ENCODE measurements at places on chromosomes 5 and 9. TPM values are rescaled to one million over a fixed set of nuclear protein-coding genes. Genes with fewer than 3 reads are reported as not detected.

MCC gene
- 1.9 TPM for total RNA-seq

TOMM5 gene
- total RNA-seq, result 112 TPM

PDZD2 gene
- 1.8 TPM for total RNA-seq

KIF20A gene
- 10.4 TPM for total RNA-seq

IFNK gene
- total RNA-seq, result not detected

TAF1L gene
- not detected for total RNA-seq

PCDHGA3 gene
- total RNA-seq, result 0.10 TPM

CNTLN gene
- 2.4 TPM for total RNA-seq

DNA sequence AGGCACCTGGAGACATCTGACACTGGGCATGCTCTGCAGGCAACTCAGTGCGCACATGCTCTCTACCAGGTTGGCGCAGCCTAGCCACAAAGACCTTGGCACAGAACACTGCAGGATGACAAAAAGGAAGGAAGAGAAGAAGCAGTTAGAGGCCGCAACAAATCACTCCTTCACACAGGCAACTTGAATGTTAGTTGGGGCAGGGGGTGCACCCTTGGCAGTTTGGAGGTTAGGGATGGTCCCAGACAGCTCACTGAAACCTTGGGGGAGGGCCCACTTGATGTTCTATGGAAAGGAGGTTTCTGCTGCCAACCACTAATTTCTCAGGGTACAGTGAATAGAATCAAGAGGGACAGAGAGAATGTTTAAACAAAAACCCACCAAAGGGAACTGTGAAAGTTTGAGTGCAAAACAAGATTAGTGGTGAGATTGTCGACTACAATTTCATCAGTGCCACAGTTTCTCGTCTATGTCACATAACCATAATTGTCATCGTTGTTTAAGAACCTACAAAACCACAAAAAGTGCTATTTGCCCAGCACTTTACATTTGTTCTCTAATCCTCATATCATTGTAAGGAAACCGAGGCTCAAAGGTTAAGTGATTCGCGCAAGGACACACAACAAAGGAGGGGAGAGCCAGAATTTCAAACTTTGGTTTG is 48.7 kb downstream of the FBXW11 start:
- no peaks in the 10 kb centered on the region for H3K36me3 ChIP-seq
- peaks cover 8% of the 10 kb centered on the region for H3K4me1 ChIP-seq
- no peak overlapping the region for H3K4me3 ChIP-seq
- no peak for DNase-seq
- H3K27me3 ChIP-seq, result no peaks in the 10 kb centered on the region

- H3K4me1 ChIP-seq, result no peaks in the 10 kb centered on the region
- peak; percentile 24 for DNase-seq
- H3K27ac ChIP-seq, result no peak overlapping the region
- no peaks in the 10 kb centered on the region for H3K36me3 ChIP-seq
- H3K4me3 ChIP-seq, result no peak overlapping the region
- H3K27me3 ChIP-seq, result no peaks in the 10 kb centered on the region
Measured at GRCh38 chr5:42057254-42057690, 132.2 kb downstream of the FBXO4 start.

- H3K36me3 ChIP-seq, result no peaks in the 10 kb centered on the region
- H3K27me3 ChIP-seq, result no peaks in the 10 kb centered on the region
- no peak overlapping the region for H3K27ac ChIP-seq
- H3K4me1 ChIP-seq, result no peaks in the 10 kb centered on the region
- DNase-seq, result no peak
- H3K4me3 ChIP-seq, result no peak overlapping the region
Measured at GRCh38 chr5:11467588-11467987, 436.7 kb downstream of the CTNND2 start.

GRCh38 chr5:111934511-111934910 is 177.5 kb upstream of the NREP start:
- no peak overlapping the region for H3K4me3 ChIP-seq
- H3K36me3 ChIP-seq, result no peaks in the 10 kb centered on the region
- no peak overlapping the region for H3K27ac ChIP-seq
- H3K4me1 ChIP-seq, result no peaks in the 10 kb centered on the region
- no peak for DNase-seq

DNA sequence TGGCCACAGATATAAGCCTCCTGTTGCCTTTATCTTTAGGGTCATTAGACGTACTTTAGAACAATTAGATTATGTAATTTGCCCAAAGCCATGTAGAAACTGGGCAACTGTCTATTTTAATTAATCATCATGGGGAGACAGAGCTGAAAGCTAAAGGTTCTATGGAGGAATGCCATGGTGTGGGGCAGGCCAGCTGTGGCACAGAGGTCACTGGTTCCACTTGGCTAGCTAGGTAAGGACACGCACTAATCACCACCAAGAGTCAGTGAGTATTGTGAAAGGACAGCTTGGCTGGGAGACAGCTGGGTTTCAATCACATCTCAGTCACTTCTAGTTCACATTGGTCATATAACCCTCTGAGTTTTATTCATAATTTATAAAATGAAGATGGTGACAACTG is 81.7 kb downstream of the HMHB1 start:
- DNase-seq, result no peak
- H3K36me3 ChIP-seq, result no peaks in the 10 kb centered on the region
- no peaks in the 10 kb centered on the region for H3K4me1 ChIP-seq
- no peak overlapping the region for H3K27ac ChIP-seq
- H3K4me3 ChIP-seq, result no peak overlapping the region

DNA sequence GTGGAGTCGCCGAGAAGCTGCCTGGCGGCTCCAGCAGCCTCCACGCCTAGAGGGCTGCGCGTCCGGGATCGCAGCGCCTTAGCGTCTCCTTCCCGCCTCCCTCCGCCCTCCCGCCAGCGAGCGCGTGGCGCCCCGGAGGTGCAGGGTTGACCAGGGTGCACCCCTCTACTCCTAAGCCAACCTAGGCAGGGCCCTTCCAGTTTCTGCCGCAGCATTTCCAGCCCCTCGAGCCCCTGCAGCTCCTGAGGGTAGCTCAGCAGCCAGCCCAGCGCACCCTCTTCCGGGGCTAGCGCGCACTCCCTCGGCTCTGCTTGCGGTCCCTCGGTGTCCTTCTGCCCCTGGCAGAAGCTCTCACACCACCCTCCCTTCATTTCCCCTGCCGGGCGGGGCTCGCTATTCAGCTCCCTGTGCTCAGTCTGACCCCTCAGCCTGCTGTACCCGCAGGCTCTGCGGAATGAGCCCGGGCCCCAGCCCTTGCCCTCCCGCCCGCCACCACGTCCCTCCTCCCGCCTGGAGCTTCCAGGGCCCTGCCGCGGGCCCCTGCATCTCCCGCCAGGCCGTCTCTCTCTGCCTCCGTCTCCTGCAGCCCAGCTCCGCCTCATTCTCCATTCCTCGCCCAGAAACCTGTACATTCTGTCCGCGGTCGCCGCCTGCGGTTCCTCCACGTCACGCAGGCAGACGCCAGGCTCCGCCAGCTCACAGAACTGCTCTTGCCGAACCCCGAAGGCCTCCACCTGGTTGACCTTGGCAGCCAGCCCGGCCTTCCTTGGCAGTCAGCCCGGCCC is 61.8 kb downstream of the SPATA31C2 start:
- H3K4me3 ChIP-seq, result peak overlapping the region; percentile 61
- no peaks in the 10 kb centered on the region for H3K36me3 ChIP-seq
- H3K27ac ChIP-seq, result peak overlapping the region; percentile 92
- no peaks in the 10 kb centered on the region for H3K4me1 ChIP-seq

GRCh38 chr9:114895521-114895991 is 34.8 kb downstream of the TNFSF8 start:
- H3K27me3 ChIP-seq, result no peaks in the 10 kb centered on the region
- DNase-seq, result no peak
- peaks cover 4% of the 10 kb centered on the region for H3K4me1 ChIP-seq
- no peak overlapping the region for H3K4me3 ChIP-seq

- H3K4me3 ChIP-seq, result no peak overlapping the region
- DNase-seq, result no peak
- H3K27ac ChIP-seq, result no peak overlapping the region
- no peaks in the 10 kb centered on the region for H3K36me3 ChIP-seq
- H3K27me3 ChIP-seq, result no peaks in the 10 kb centered on the region
- H3K4me1 ChIP-seq, result no peaks in the 10 kb centered on the region
Measured at GRCh38 chr9:22401671-22402070, 45.0 kb upstream of the DMRTA1 start.

DNA sequence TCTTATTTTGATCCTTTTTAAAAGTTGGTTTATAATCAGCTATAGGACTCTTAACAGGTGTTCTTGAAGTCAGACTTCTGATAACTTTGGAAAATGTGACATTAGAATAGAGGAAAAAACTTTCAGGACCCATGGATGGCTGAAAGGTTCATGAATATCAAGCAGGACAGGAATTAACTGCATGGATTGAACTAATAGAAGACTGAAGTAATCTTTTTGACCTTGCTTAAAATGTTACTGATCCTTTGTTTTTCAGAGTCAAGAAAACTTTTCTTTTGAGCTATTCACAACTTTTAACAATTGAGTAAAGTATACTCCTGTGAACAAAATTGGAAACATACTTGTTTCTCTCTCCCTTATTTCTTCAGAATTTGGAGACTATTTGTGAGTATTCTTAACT is 79.2 kb downstream of the PLK2 start:
- no peak for DNase-seq
- H3K27me3 ChIP-seq, result no peaks in the 10 kb centered on the region
- H3K27ac ChIP-seq, result no peak overlapping the region
- no peaks in the 10 kb centered on the region for H3K36me3 ChIP-seq

DNA sequence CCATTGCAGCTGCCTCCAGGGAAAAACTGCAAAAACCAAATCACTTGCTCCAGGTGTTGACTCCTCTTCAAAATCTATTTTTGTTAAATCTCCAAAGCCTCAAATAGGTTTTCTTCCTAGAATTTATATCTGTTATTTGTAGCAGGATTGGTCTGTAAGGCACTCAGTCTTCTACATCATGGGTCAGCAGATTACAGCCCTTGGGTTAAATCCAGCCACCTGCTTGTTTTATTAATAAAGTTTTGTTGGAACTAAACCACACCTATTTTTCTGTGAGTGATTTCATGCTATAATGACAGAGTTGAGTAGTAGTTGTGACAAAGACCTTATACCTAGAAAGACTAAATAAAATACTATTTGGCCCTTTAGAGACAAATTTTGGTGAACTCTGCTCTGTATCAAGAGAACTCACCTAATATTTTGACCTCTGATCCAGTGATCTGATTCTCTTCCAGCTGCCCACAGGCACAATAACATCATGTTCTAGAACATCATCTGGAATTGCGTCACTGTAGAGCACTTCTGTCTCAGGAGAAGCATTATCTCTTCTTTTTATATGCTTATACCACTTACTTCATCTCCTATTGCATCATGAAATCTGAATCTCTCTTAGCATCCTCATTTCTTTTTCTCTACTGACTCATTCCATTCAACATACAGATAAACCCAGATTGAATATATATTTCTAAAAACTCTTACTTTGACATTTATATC is 130.1 kb downstream of the RPS23 start:
- no peak overlapping the region for H3K27ac ChIP-seq
- H3K36me3 ChIP-seq, result no peaks in the 10 kb centered on the region
- no peaks in the 10 kb centered on the region for H3K4me1 ChIP-seq

DNA sequence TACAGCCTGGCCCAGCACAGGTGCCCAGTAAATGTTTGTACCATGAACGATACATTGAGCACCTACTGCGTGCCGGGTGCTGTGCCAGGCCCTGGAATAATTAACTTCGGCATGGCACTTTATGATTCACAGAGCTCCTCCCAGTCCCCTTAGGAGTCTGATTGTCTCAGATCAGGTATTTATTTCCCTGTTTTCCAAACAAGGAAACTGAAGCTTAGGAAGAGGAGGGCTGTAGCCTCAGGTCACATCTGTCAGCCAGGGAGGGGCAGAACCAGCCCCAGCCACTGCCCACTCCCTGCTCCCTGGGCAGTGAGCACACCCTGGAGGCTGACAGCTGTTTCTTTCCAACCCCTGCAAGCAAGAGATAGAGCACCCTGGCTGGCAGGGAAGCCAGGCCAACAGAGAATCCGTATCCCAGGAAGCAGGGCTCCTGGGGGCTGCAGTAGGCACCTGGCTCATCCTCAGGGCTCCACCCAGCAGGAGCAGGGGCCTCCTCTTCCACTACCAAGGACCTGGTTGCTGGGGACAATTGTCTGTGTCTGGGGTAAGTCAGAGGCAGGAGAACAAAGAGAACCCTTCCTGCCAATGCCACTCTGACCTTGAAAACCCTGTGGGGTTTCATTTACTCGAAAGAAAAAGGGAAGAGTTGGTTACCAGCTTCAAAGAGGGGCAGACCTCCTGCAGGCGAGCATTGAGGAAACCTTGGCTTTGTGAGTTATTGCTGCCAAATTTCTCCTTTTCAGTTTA is 69.0 kb downstream of the DAB2IP start:
- H3K4me1 ChIP-seq, result peaks cover 22% of the 10 kb centered on the region
- peak; percentile 77 for DNase-seq
- H3K27ac ChIP-seq, result peak overlapping the region; percentile 70
- no peak overlapping the region for H3K4me3 ChIP-seq
- no peaks in the 10 kb centered on the region for H3K36me3 ChIP-seq

DNA sequence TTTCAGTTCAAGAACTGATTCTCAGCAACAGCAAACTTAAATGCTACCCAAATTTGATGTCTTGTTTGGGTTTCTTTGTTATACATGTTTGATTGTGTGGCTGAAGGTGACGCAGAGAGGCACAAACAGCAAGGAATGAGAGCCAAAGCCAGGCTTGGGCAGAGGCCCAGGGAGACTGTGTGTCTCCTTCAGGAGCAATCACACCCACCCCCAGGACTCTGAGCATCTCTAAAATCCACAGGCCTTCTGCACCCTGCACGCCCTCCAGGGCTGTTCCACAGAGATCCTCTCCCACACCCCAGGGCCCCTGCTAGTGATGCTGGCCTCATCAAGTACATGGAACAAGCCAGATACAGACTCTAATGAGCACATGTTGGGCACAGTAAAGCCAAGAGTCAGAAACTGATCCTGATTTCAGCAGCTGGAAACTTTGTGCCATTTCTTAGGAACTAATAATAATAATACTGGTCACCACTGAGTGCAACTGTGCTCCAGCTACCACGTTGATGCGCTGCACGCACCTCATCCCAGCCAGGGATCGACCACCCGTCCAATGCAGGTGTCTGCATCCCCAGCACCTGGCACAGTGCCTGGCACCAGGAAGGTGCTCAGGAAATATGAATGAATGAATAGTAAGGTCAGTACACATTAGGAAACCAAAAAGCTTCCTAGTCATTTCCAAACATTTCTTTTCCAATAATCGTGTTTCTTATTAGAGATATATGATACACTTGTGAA is 54.6 kb upstream of the TCF7 start:
- no peak for DNase-seq
- H3K4me1 ChIP-seq, result no peaks in the 10 kb centered on the region
- no peaks in the 10 kb centered on the region for H3K27me3 ChIP-seq
- no peaks in the 10 kb centered on the region for H3K36me3 ChIP-seq
- no peak overlapping the region for H3K27ac ChIP-seq

GRCh38 chr5:81303563-81303962 is 2.2 kb downstream of the ZCCHC9 start:
- H3K4me1 ChIP-seq, result peaks cover 12% of the 10 kb centered on the region
- no peak overlapping the region for H3K4me3 ChIP-seq
- no peaks in the 10 kb centered on the region for H3K36me3 ChIP-seq
- no peaks in the 10 kb centered on the region for H3K27me3 ChIP-seq
- no peak for DNase-seq

Measured in colonic mucosa (tissue), 4 donors.